HS-27A (cell line): ENCODE measurements at places on chromosomes 7 and 10.

DNA sequence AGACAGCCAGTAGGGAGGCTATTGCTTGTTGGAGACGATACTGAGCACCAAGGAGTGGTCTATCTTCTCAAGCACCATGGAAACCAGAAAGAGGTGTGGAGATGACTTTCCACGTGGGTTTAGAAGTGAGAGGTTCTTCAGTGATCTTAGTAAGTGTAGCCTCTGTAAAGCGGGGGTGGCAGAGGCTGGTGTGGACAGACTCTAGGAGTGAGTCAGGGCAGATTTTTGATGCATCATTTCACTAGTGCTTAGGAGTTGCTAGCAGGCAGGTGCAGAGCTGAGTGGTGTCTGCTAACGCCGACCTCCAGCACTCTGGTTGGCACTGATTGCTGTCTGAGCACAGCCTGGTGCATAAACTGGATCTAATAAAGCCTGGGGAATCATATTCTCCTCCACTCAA lies 78.4 kb upstream of the ADO start:
- DNase-seq, result no peak

DNA sequence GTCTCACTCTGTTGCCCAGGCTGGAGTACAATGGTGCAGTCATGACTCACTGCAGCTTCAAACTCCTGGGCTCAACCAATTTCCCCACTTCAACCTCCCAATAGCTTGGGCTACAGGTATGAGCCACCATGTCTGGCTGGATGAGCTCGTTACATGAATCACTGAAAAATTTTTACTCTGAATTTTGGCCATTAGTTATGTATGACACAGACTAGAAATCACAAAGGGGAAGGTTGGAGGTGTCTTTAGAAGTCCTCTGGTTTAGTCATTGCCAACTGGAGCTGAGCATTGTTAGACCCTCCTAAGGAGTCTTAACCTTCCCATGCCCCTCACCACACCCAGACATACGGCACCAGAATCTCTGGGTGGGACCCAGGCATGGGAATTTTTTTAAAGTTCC lies 34.7 kb downstream of the SVIL start:
- DNase-seq, result no peak

- no peak for DNase-seq
Observed at GRCh38 chr7:92875719-92876118, 39.3 kb upstream of the CDK6 start.

DNA sequence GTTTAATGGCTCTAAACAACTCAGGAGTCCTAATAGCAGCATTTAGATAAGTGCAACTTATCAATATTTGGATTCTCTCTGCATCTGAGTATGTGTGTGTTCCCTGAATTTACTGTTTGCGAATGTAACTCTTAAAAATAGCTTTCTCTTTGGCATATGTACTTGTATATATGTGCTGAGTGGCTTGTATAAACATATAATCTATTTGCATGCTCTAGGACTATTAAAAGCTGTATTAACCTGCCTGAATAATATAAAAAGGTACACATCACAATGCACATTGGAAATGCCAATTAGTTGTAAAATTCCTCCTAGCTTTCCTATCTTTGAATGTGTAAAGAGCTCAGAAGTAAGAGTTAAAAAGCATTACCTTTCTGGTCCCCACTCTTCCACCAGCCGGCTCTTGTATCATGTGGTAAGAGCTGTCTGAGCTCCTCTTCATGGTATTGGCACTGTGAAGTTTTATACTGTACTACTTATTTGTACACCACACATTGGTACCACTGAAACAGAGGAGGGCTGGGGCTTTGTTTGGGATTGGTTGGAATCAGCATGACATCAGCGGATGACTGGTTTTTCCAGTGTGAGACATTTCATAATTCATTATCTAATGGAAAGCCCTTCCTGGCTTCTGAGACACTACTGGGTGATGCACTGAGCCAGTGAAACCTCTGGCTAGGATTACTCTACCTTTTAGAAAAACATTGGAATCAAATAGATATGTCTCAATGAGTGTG lies at the start of gene INHBA:
Gene INHBA (minus strand): TSS at position 456 of the 737 bp plus-strand sequence. CDS start 2,716 bp downstream, outside the sequence.
- no peak for DNase-seq

DNA sequence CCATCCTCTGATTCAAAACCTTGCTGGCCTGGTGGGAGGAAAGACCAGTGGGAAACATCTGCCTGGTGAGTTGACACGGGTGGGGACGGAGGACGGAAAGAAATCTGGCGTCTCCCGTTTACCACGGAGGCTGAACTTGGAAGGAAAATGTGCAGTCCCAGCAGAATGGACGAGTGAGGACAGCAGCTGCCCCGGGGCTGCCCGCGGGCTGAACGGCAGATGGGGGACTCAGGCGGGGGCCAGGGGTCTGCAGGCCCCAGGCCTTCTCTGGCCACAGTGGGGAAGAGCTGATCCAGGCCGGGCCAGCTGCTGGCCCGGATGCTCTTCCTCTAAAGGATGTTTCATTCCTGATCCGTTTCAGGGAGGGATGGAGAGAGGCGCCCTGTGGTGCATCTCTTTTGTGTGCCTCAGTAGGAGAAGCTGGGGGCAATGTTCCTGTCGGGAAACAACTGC lies 147.5 kb upstream of the CHST15 start:
- DNase-seq, result no peak

DNA sequence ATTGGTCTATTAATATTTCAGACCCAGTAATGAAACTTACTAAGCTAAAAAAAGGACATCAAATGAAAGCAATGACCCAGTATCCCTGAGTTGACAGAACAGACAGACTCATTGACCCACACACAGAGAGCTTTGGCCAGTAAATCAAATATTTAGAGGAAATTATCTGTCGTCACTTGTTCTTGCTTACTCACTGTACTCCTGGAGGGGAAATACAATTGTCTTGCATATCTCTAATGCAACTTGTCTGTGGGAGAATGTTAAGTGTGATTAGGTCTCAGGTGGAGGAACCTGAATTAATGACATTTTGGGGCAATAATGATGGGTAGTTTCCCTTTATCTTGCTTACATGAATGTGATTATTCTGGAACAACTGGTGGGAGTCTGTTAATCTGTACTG lies 80.4 kb downstream of the CUBN start:
- DNase-seq, result no peak

DNA sequence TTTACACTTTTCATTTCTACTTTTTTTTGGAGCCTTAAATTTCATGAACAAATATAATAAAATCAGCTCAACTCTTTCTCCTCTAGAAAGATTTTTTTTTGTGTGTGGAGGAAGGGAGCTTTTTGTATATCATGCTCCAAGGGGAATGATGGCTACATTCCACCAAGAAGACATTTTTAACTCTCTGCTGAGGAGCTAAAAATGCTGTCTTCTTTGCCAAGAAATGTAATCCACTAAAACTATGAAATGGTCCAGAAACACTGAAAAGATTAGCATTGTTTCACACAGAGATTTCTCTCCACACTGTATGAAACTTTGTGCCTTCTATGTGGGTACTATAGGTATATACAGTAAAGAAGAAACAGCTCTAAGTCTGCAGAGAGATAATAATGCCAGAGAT lies 74.1 kb upstream of the ANK3 start:
- no peak for DNase-seq

- no peak for DNase-seq
Observed at GRCh38 chr10:73931767-73932619, 21.1 kb downstream of the PLAU start.

DNA sequence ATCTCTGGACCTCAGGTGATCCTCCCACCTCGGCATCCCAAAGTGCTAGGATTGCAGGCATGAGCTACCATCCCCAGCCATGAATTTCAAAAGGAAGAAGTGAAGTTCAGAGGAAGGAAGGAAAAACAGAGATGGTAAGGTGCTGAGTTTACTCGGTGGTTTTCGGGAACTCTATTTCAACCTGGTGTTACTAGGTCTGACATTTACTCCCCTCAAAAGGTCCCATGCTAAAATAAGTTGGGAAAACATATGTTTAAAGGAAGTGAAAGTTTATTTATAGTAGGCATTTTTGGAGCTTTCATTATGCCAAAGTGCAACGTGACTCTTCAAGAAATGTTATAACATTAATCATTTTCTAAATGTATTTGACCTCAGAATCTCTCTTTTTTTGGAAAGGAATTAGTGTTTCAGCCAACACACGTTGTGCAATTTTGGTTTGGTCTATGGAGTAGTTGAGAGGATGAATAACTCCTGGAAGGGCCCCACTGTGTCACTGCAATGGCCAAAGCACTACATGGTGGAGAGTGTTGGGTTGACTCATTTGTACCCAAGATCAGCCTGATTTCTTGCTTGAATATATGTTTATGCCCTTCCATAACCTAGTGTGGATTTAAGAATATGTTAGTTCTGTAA lies 114.7 kb upstream of the FAM171A1 start:
- DNase-seq, result no peak

DNA sequence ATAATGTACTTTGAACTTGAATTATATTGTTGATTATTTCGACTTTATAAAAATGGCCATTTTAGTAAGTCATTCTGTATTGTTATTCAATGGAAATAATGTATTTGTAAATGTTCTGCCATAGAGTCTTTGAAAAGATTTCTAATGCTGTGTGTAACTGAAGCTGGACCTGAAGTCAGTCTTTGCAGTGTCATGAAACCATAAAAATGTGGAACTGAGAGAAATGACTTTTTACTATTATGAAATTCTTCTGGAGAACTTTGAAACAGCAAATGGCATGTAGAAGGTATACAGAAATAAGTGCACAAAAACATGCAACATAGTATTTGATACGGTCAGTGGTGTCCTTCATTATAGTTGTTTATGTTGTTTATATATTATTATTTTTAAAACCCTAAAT lies 59.7 kb upstream of the ADRA2A start:
- no peak for DNase-seq

DNA sequence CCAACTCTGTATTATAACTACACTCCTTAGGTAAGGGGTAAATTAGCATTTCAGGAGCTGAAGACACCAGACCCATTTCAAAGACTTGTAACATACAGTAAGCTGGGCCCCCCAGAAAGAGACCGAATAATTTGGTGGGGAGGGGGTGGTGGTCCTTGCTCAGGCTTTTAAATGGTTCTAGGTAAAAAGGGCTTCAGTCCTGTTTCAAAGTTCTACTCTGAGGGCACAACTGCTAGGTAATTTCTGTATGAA lies 73.0 kb downstream of the RTKN2 start:
- DNase-seq, result no peak

DNA sequence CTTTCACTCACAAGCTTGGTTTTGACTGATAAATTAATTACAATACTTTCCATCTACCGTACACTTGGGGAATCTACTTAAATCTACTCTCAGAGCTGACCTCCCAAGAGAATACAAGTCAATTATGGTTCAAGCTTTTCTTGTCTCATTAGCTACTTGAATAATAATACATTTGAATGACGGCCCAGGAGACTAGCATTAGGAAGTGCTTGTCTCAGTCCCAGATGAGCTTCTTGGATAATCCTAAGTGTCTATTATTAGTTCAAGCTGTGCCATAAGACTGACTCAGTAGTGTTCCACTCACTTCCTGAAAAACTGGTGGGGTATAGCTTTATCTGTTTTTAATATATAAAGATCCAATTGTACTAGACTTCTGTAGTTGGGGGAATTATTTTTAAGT lies 100.2 kb downstream of the GNAT3 start:
- DNase-seq, result no peak

DNA sequence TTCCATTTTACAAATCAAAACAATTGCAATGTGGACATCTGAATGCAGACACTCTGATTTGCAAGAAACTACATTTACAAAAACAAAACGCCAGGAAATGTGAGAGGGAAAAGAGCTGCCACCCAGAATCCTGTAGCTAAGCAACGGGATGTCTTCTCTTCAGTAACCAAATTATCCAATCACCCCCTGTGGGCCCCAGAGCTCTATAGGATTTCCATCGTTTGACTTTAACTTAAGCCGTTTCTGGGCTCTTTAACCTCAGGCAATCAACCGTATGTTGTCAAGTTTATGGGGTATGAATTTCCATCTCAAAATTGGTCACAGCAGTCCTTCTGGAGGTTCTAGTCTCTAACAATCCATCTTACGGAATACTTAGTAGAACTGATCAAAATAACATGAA lies 240.5 kb downstream of the ETV1 start:
- DNase-seq, result no peak

DNA sequence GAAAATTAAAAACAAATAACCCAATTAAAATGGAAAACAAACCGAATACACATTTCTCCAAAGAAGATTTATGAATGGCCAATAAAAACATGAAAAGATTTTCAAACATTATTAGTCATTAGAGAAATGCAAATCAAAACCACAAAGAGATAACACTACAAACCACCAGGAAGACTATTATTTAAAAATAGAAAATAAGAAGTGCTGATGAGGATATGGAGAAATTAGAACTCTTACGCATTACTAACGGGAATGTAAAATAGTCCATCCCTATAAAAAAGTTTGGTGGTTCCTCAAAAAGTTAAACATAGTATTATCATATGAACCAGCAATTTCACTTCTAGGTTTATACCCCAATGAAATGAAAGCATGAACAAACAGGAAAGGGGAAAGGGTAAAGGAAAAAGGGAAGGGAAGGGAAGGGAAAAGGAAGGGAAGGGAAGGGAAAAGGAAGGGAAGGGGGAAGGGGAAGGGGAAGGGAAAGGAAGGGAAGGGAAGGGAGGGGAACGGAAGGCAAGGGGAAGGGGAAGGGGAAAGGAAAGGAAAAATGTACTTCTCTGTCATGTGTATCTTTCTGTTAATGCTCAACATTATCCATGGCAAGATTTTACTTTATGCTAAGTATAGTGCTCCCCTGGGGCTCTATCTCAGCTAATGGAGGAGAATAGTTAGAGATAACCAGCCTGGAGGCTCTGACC lies 125.3 kb upstream of the RSU1 start:
- DNase-seq, result no peak

- DNase-seq, result no peak
Observed at GRCh38 chr10:36766940-36767339, 358.5 kb upstream of the ANKRD30A start.

GRCh38 chr10:28171468-28172222 lies 131.2 kb downstream of the MPP7 start:
- no peak for DNase-seq

- no peak for DNase-seq
Observed at GRCh38 chr7:14786314-14786895, 116.1 kb downstream of the DGKB start.

- no peak for DNase-seq
Observed at GRCh38 chr10:11116361-11116760, 98.7 kb downstream of the CELF2 start.

DNA sequence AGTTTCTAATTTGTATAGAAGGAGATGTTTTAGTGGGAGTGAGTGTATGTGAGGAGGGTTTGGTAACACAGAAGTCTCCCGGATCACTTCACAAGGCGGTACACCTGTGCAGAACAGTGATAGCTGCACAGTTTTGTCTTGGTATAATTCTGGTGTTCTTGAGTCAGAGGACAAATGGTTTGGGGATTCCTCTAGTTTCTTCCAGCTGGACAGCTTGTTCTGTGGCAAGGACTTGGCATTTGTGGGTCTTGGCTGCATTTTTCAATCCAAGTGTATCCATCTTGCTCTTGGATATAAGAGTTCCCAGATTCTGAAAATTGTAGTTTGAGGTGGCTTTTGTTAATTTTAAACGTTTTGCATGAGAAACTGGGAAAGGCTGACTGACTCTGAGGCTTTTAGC lies 135.7 kb downstream of the AHR start:
- DNase-seq, result no peak

- no peak for DNase-seq
Observed at GRCh38 chr7:111407258-111407657, 155.0 kb downstream of the IMMP2L start.
